ENCODE measurements at places on chromosomes 7 and 10. TPM values are rescaled to one million over a fixed set of nuclear protein-coding genes. Genes with fewer than 3 reads are reported as not detected.
A peak's percentile ranks its signal among the peaks of the same experiment; 100 is the strongest.

DNA sequence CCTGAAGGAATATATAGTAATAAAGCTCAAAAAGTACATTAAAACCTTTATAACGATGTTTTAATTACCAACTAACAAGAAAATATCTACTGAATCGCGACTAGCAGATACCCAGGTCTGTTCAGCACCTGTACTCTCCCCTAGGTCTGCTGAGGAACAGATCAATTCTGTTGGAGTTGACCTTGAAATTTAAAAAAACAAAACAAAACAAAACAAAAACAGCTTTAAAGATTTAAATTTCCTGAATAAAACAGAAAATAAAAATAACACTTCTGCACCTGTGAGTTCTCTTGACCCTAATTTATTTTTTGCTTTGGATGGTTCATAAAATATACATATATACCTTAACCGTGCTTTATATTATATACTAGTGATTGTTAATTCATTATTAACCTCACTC is 24.6 kb downstream of the DIP2C start:
- H3K4me1 ChIP-seq: peaks cover 16% of the 10 kb centered on the region
- no peaks in the 10 kb centered on the region for H3K27me3 ChIP-seq
- no peak overlapping the region for H3K4me3 ChIP-seq
- H3K27ac ChIP-seq: no peak overlapping the region
- no peak for DNase-seq

DNA sequence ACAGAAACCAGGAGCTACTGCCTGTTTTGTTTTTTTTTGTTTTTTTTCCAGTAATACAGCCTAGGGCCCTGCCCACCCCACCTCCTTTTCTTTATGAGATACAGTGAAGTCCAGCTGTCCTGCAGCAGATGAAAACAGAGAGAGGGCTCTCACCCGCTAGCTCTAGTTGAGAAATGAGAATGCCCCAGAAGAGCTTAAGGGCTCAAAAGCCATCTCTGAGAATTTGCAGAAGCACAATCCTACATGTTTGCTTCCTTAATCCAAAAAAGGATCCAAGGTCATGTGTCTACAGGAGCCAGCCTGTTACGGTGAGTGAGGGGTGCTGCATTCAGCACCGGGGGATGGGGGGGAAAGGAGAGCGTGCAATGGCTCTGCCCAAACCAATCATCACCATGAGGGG is 122.7 kb downstream of the KCNMA1 start:
- H3K27ac ChIP-seq: no peak overlapping the region
- DNase-seq: no peak
- no peak overlapping the region for H3K4me3 ChIP-seq
- H3K27me3 ChIP-seq: no peaks in the 10 kb centered on the region

- no peak overlapping the region for H3K27ac ChIP-seq
- no peak for DNase-seq
- H3K4me1 ChIP-seq: peaks cover 7% of the 10 kb centered on the region
- no peaks in the 10 kb centered on the region for H3K27me3 ChIP-seq
- H3K4me3 ChIP-seq: no peak overlapping the region
These were observed 3.5 kb upstream of the TCAF1 start for GRCh38 chr7:143905509-143905908.

DNA sequence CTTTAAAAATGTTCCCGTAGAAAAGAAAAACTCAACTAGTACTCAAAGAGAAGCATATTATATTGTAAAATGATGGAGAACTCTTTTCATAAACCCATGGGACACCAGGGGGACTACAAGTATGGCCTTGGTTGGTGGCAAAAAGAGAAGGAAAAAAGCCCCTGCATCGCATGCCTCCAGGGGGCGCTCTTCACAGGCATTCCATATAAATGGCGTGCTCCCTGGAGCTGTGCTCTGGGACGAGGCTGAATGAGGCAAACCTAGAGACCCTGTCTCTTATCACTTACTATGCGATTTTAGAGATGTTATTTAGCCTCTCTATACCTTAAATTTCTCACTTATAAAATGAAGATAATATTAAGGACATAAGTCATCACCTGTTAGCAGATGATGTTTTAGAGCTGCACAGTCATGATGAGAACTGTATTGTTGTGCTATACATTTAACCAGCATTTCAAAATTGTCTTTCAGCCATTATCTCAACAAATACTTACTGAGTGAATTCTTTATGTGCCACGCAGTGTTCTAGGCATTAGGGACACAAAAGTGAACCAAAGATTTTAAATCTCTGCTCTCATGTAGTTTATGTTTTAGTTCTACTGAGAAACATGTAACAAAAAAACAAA is 105.8 kb downstream of the ARHGAP21 start:
- no peaks in the 10 kb centered on the region for H3K4me1 ChIP-seq
- H3K27ac ChIP-seq: no peak overlapping the region
- no peaks in the 10 kb centered on the region for H3K36me3 ChIP-seq
- no peak overlapping the region for H3K4me3 ChIP-seq
- H3K27me3 ChIP-seq: no peaks in the 10 kb centered on the region
- DNase-seq: peak; percentile 5

DNA sequence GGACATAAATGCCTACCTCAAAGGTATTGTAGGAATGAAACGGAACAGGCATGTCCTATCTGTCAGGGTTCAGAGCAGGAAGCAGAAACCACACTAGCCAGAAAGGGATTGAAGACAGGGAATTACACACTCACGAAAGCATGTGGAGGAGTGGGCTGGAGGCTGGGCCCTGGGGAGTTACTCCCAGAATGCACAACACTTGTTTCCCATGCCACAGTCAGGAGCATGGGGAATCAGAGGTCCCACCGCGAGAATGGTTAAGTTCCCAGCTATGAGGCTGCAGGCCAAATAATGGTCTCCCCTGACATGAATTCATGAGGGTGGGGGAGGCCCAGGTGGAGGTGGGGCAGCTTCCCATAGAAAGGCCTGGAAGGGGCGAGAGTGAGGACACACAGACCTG is 212.7 kb downstream of the HERPUD2 start:
- no peak overlapping the region for H3K4me3 ChIP-seq
- H3K36me3 ChIP-seq: no peaks in the 10 kb centered on the region

Gene CALCR
- total RNA-seq: 5.4 TPM

Gene EXOC4
- 57.5 TPM for total RNA-seq
